ENCODE measurements at places on chromosomes 4 and X.

DNA sequence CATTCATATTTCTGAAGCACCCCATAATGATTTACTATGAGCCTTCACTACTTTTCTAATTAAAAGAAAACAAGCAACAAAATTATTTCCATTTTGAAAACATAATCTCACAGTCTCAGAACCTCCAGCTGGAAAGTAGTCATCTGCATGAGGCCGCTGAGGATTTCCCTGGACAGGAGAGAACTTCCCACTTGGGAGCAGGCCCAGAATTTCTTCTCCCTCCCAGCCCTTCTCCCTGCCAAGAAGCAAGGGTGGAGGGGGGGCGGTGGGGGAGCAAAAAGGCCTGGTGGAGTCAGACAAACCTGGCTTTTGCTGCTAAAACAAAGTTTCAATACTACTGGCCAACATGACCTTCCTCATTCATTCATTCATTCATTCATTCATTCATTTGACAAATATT lies 167.3 kb downstream of the PJA1 start:
- DNase-seq, result no peak

DNA sequence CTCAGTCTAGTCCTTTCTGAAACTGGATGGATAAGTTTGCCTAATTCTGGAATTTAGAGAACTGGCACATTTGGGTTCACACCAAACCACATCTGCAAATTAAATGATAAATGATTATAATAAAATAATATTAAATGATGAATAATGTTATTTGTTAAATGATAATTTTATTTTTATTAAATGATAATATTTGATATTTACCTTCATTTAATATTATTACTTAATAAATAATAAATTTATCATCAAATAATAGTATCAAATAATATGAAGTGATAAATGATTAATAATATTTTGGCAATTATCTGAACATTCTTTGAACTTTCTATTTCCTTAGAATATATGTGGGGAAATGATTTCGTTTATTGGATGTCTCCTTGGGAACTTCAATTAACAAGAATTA lies 1604.2 kb downstream of the STIM2 start:
- DNase-seq, result no peak

DNA sequence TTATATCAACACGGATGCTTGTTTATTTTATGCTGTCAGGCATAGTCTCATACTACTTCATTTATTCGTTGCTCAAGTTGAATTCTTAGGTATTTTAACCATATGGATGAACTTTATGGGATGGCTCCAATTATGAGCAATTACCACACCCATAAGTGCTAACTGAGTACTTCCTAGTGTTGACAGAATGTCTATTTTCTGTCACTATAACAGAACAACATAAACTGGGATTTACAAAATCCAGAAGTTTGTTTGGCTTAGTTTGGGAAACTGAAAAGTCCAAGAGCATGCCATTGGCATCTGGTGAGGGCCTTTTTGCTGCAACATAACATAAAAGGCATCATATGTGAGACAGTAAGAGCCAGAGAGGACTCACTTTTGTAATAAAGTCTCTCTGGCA lies 21.0 kb downstream of the SULT1E1 start:
- no peak for DNase-seq

GRCh38 chr4:72974694-72975487 lies 94.6 kb downstream of the COX18 start:
- no peak for DNase-seq

DNA sequence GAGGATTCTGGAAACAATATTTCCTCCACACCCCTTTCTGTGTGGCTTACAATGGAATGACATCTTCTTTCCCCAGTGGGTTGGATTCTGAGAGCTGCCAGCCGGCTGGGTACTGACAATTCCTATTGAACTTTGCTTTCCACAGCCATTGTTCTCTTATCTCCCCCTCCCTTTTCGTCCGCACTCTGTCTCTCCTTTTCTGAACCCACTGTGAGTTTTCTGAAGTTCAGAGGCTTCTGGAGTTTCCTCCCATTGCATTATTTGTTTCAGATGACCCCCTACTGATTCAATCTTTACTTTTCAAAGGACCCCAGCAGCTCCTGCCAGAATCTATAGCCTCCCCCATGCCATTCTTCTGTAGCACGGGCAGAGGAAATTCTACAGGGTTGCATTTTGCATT lies 10.4 kb downstream of the SMPX start:
- DNase-seq, result no peak

- DNase-seq, result no peak
These were observed 20.1 kb downstream of the BCORL1 start for GRCh38 chrX:130002541-130002940.

GRCh38 chrX:152177497-152178269 lies 39.3 kb upstream of the MAGEA10 start:
- no peak for DNase-seq

- DNase-seq, result no peak
These were observed 9.7 kb downstream of the TMEM184C start for GRCh38 chr4:147626903-147627302.

DNA sequence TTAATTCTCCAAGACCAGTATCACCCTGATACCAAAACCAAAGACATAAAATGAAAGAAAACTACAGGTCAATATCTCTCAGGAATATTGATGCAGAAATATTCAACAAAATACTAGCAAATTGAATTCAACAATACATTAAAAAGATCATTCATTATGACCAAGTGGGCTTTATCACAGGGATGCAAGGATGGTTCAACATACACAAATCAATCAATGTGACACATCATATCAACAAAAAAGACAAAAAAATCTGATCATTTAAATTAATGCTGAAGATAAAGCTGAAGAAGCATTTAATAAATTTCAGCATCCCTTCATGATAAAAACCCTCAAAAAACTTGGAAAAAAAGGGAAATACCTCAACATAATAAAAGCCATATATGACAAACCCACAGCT lies 341.4 kb downstream of the GUCY2F start:
- DNase-seq, result no peak

DNA sequence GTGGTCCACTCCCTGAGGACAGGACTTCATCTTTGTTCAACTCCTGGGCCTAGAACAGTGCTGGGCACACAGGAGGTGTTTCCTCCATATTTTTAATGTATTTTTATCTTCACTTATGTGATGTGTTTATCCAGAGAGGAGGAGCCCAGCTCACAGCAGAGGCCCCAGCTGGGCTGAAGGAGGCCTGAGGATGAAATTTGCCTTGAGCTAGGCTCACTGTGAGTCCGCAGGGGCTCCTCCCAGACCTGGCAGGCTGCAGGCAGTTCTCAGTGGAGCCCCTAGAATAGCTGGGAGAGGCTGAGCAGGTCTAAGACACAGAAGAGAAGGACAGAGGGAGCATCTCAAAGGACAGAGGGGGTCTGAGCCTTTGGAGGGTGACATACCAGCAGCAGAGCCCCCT lies 26.8 kb downstream of the C4orf50 start:
- no peak for DNase-seq

- no peak for DNase-seq
These were observed 43.1 kb upstream of the CYP2U1 start for GRCh38 chr4:107888237-107888636.

GRCh38 chrX:47502316-47503125 lies 19.5 kb upstream of the ZNF41 start:
- peak; percentile 9 for DNase-seq

- DNase-seq, result no peak
These were observed 153.0 kb downstream of the ASB9 start for GRCh38 chrX:15116900-15117299.

GRCh38 chr4:105276361-105277104 lies 129.9 kb downstream of the TET2 start:
- DNase-seq, result no peak

DNA sequence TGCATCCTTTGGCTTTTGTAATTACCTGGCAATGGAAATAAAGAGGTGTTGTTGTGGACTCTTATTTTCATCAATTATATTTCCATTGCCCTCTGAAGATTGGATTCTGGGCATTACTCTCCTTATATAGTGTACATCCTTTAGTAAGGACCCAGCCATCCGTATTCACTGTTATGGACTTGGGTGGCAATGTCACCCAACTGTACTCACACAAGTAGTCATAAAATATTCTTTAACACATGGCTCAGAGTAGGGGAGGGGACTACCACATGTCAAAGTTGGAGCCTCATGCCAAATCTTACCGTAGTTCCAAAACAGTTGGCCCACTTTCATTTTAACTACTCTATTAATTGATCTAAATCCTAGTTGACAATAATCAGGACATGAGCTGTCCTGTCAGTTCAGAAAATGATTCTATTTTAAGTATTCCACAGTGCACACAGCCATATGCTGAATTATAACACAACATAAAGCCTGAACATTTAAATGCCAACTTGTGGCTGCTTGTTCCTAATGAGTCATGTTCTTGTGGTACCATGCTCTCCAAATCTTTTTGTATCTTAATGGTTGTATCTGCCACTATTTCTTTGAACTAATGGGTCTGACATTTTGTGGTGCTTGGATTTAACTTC lies 4.9 kb downstream of the FRAS1 start:
- DNase-seq, result no peak

DNA sequence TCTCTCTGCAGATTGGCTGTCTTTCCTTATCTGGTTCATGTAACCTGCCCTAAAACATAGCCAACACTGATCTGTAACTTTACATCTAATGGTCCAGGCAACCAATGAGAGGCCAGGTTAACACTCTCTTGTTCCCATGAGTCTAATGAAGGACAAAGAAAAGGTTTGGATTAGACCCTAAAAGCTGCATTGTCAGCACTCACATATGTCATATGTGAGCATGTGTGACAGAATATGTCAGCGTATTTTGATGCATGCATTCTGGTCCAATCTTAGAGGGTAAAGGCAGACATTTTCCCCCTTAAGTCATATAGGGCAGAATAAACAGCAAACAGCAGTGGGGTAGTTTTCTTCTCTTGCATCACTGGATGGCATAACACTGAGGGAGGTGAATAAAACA lies 3.7 kb downstream of the NDST3 start:
- no peak for DNase-seq

GRCh38 chr4:174047363-174047762 lies 236.1 kb downstream of the FBXO8 start:
- no peak for DNase-seq

DNA sequence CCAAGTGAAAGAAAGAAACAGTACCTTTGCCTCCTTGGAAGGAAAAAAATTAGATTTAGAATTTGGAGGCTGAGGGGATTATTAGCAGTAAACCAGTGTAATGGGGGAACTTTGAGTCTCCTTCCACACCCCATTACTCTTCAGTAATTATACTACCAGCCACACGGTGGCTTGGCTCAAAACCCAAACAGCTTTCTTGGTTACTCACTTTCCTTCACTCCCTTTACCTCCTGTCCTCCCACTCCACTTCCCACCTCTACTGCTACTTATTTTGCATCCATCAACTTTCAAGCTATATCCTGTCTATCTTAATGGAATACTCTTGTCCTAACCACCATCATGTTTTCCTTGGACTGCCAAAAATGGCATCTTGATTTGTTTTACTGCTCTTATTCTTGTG lies 310.6 kb upstream of the AADAT start:
- DNase-seq, result no peak

DNA sequence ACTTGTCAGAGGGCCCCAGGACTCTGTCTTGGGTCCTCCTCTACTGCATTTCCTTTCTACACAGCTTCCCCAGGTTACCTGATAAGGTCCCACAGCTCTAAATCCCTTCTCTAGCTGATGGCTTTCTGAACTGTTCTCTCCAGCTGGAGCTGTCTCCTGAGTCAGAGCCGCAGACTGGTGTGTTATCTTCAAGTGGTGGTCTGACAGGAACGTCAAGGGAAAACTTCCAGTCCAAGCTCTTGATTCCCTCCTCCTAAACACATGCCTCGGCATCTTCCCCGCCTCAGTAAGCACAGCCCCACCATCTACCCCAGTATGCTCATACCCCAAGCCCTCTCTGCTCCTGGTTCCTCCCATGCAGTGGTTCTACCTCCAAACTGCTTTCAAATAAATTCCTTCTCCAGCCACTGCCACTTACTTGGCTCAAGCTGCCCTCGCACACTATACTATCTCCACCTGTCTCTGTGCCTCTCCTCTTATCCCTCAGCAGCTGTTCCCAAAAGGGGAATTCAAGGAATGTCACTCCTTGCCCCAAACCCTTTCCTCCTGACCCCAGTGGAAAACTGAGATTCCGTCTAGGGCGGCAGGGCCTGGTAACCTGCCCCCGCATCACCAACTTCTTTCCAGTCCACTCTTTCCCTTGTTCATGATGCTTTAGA lies 17.2 kb upstream of the CENPU start:
- no peak for DNase-seq

All from inflammatory macrophage treated with lipopolysaccharide for 1 hour (primary cell).